CD14-positive monocyte (primary cell): ENCODE measurements at places on chromosomes 1 and 21. TPM values are rescaled to one million over a fixed set of nuclear protein-coding genes. Genes with fewer than 3 reads are reported as not detected.

DNA sequence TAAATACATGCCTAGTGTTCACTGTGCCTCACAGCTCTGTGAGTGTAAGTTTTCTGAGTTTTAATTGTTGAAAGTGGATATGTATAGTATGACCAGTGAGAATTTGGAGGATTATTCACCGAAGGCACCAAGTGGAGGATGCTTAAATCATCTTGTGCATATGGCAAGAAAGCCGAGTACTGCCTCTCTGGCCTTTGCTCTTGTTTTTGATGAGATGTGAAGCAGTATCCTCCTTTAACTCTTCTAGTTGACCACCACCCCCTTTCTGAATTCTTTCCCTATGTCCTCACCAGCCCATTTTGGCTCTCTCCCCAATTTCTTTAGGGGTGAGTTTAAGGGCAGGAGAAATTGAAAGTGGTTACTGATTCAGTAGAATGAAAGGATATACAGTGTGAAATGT is 130.4 kb downstream of the SYT2 start:
- DNase-seq, result no peak

S100A13 gene
- 7.1 and 13.9 TPM in 2 replicates for polyA plus RNA-seq

TTLL7 gene
- not detected for polyA plus RNA-seq

KRTAP20-2 gene
- not detected for polyA plus RNA-seq

GRCh38 chr1:226654046-226654667 is 84.9 kb downstream of the ITPKB start:
- no peak for DNase-seq

DNA sequence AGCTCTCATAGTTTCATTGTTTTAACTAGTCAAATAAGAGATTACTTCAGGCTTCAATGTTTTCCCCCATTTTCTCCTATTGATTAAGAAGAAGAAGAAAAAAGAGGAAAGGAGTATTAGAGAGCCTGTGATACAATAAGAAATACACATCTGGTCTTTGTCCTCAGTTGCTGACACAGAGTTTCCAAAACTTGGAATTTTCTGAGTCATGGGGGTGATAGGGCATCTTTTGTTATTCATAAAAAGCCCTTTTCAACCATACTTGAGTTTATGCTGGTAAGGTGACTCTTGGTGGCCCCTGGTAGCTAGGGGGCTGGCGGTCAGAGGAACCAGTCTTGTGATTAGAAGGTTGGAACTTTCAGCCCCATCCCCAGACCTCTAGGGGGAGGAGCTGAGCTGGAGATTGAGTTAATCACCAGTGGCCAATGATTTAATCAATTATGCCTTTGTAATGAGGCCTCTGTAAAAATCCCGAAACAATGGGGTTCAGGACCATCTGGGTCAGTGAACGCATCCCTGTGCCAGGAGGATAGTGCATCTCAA is 28.9 kb upstream of the KLF18 start:
- no peak for DNase-seq
